T-cell (primary cell): ENCODE measurements at places on chromosomes 3 and 15. TPM values are rescaled to one million over a fixed set of nuclear protein-coding genes. Genes with fewer than 3 reads are reported as not detected.

CPOX gene
- 15.1 TPM for total RNA-seq

CPLX3 gene
- 0.26 TPM for total RNA-seq

VEPH1 gene
- 0.67 TPM for total RNA-seq

SLC30A4 gene
- total RNA-seq = 4.1 TPM

TUSC7 gene
- total RNA-seq = not detected

GOLGA6B gene
- total RNA-seq = 0.47 TPM

DAPK2 gene
- total RNA-seq = 4.5 TPM

MRPL47 gene
- 22.7 TPM for total RNA-seq

HIGD2B gene
- total RNA-seq = not detected

PYGO1 gene
- not detected for total RNA-seq

NAA80 gene
- total RNA-seq = 33.8 TPM

USP50 gene
- not detected for total RNA-seq

GRCh38 chr15:82540984-82541431, 751 bp upstream of the RPS17 start:
- no peak for DNase-seq

DNA sequence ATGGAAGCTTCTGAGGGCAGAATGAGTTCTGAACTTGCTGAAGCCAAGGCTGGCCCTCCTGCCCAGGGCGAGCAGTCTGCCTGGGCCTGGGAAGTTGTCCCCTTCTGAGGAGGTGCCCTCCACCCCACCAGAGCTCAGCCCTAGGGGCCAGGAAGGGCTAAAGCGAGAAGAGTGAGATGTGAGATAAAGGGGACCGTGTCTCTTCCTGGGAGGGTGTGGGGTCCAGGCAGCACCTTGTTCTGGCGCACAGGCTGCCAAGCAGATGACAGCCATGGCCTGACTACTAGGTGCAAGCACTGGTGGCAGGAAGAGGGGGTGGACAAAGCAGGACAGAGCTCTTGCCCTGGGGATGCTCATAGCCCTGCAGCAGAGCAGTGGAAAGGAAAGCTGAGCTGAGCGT, 3.7 kb downstream of the PAK6 start:
- DNase-seq = no peak

GRCh38 chr15:86620641-86621349, 541.1 kb downstream of the AGBL1 start:
- no peak for DNase-seq

GRCh38 chr3:133384331-133385027, 15.4 kb upstream of the BFSP2 start:
- DNase-seq = no peak

DNA sequence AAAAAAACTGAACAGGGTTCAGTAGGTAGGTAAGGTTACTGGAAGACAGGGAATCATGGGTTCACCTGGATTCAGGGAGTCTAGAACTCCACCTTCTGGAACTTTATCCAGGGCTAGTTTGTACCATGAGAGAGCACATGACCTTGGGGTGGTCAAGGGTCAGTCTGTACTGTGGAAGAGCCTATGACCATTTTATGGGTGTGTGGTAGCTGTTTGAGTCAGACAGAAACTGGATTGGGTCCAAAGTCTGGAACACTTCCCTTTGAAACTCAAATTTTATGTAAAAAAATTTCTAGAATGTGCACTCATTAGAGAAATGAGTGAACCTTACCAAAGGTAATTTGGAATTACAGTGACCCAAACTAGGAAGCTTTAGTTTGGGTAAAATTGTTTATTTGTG, 486.0 kb upstream of the AGTR1 start:
- DNase-seq = no peak

DNA sequence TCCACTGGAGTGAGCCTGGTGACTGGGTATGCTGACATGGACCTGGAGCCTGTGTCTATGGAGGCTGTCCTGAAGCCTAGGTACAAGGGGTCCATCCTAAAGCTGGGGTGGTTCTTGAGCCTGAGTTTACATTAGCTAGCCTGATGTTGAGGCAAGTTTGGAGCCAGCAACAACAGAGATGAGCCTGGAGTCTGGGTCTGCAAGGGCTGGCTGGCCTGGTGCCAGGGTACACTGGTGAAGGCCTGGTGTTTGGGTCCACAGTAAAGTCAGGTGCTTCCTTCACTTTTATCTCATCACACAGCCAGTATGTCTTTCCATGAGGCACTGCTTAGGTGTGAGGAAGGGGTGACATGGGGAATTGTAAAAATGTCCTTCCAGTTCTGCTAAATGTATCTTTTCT, 49.5 kb downstream of the TP63 start:
- DNase-seq = no peak

- no peak for DNase-seq
These were observed 42.1 kb downstream of the FBLN2 start for GRCh38 chr3:13590841-13591520.

DNA sequence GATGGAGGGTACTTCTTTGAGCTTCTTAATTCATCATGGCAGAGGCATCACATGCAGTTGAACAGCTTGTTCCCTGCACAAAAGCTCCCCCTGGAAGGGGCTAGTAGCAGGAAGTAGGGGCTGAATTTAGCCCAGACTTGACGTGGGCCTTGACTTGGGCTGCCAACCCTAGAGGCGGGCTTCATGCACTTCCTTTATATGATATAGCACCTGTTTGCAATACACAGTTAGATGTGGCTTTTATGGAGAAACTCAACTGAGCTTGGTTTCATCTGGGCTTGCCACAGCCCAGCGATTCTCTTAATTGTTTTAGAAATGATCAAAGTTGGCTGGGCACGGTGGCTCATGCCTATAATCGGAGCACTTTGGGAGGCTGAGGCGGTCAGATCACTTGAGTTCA, 33.7 kb upstream of the ADGRG7 start:
- DNase-seq = no peak

GRCh38 chr3:47515100-47515499, 1.6 kb upstream of the ELP6 start:
- no peak for DNase-seq

GRCh38 chr15:37880009-37880834, 54.2 kb upstream of the TMCO5A start:
- no peak for DNase-seq

DNA sequence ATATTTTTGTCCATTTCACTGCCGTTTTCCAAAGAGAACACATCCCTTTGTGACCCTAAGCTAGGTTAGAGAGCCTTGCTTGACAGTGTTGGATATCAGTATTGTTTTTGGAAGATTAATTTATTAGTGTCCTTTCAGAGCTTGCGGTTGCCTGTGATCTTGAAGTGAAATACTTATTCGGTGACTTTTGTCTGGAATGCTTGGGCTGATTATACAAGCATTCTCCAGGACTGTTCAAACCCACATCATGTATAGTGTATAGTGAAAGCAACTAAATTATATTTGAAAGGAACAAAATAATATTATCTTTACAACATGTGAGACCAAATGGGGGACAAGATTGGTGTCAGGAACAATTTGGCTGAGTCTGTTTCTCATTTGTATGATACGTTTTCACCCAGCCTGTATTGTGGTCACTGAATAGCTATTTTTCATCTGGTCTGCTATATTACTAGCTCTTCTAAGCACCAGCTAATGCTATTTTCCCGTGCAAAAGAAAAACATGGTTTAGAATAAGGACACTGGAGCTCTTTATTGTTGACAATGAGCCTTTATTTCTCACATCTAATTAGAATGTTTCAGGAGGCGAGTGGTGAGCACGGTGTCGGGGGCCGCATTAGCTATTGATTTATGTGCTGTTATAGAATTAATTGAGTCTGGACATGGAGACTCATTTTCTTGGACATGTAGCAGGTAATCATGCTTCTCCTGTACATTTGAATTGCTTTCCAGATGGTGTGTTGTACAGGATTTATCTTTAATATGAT, 158.1 kb downstream of the APBA2 start:
- no peak for DNase-seq

GRCh38 chr3:144770915-144771351, 799.3 kb downstream of the DIPK2A start:
- DNase-seq = no peak

- peak; percentile 60 for DNase-seq
These were observed 6.8 kb downstream of the BCL6 start for GRCh38 chr3:187738331-187739093.

GRCh38 chr3:32630266-32630665, 54.7 kb upstream of the CNOT10 start:
- DNase-seq = no peak

DNA sequence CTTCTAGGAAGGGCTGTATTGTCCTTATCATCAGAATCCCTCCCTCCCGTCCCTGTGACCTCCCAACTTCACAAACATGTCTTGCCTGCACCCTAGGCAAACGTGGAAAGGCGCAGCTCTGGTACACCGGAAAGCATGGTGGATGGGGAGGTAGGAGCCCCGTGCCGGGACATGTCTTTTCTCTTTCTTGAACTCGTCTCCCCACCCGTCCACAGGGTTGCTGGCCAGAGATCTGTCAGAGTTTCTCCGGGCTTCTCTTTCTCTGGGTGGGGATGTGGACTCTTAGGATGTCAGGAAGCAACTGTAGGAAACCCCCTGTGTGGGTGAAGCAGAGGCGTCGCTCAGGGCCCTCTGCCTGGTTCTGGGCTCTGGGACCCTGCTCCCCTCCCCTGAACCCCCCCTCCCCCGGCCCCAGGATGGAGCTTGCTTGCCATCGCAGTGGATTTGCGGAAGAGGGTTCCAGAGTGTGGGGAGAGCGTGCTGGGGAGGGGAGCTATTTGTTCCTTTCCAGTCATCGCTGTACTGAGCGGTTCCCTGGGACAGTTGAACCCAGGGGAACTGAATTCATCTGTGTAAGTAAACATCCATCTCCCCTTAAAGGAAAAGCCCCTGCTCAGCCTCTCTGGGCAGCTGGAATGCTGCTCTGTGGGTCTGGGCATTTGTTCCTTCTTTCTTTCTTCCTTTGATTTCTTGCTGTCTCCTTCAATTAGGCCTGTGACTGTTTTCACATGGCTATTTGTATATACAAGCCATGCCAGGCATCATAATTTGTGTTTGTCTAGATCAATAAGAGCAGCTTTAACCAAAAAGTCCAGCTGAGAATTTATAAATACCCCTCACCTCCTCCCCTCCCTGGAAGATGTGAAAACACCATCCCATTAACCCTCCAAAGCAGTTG, 72.8 kb downstream of the SMAD3 start:
- DNase-seq = no peak
